ENCODE measurements at places on chromosomes 12 and 14. TPM values are rescaled to one million over a fixed set of nuclear protein-coding genes. Genes with fewer than 3 reads are reported as not detected.

SLC10A1 gene
- total RNA-seq = not detected

GSG1 gene
- total RNA-seq = 1.1 TPM

GLT1D1 gene
- 0.16 TPM for total RNA-seq

NRIP2 gene
- under 0.01 TPM for total RNA-seq

GNB3 gene
- total RNA-seq = 0.51 TPM

BMP4 gene
- 8.8 TPM for total RNA-seq

TAS2R8 gene
- not detected for total RNA-seq

KRT8 gene
- total RNA-seq = 785 TPM

KRT83 gene
- not detected for total RNA-seq

Data from mesangial cell (primary cell).